ENCODE measurements at places on chromosomes 1 and 21. TPM values are rescaled to one million over a fixed set of nuclear protein-coding genes. Genes with fewer than 3 reads are reported as not detected.

Gene RAVER2
- total RNA-seq, result 1.2 TPM

Gene KRTAP27-1
- not detected for total RNA-seq

Gene KANK4
- total RNA-seq, result not detected

Gene KCNH1
- total RNA-seq, result not detected

Gene PTPN22
- total RNA-seq, result 78.9 TPM

Gene KRTAP15-1
- total RNA-seq, result not detected

Gene THEMIS2
- total RNA-seq, result 39.9 TPM

Gene CAMSAP2
- total RNA-seq, result 0.13 TPM

Gene MX2
- total RNA-seq, result 56.0 TPM

Gene S100A7
- not detected for total RNA-seq

Gene RNU1-2
- total RNA-seq, result 2,232 TPM

Gene ADARB1
- total RNA-seq, result 52.9 TPM

Gene SPRR1B
- total RNA-seq, result not detected

Gene LCE2C
- total RNA-seq, result not detected
